ENCODE measurements at places on chromosomes 6 and 20.

- DNase-seq: no peak
Measured at GRCh38 chr6:11425431-11425871, 112.1 kb upstream of the TMEM170B start.

DNA sequence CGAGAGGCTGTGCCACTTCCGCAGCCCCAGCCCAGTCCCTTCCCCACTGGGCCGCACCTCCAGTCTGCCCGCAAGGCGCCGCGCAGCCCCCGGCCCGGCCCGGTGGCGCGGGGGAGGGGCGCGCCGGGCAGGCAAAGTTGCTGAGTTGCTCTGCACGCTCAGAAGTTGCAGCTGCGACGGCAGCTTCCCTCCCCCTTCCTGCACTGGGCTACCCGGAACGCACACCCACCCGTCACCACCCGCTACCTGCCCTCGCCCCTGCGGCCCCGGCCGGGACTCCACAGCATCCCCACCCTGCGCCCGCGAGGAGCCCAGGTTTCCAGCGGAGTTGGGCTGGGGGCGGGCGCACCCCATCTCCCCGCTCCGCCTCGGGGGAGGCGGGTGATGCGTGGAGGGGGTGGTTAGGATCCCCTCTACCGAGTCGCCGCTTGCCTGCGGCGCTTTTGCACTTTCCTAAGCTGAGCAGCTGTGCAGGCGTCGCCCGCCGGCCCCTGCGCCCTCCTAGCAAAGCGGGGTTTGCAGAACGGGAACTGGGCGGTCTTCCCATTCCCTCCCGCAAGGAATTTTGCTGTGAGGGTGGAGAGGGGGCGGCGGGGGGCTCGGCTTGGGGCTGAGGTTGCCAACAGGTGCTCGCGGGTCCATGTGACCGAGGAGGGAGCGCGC is 55.9 kb upstream of the RREB1 start:
- peak; percentile 25 for DNase-seq

GRCh38 chr6:28980137-28980851 is 24.8 kb downstream of the ZNF311 start:
- no peak for DNase-seq

- no peak for DNase-seq
Measured at GRCh38 chr6:20931093-20931492, 396.8 kb downstream of the CDKAL1 start.

- no peak for DNase-seq
Measured at GRCh38 chr20:62557462-62557861, 81.7 kb upstream of the GATA5 start.

DNA sequence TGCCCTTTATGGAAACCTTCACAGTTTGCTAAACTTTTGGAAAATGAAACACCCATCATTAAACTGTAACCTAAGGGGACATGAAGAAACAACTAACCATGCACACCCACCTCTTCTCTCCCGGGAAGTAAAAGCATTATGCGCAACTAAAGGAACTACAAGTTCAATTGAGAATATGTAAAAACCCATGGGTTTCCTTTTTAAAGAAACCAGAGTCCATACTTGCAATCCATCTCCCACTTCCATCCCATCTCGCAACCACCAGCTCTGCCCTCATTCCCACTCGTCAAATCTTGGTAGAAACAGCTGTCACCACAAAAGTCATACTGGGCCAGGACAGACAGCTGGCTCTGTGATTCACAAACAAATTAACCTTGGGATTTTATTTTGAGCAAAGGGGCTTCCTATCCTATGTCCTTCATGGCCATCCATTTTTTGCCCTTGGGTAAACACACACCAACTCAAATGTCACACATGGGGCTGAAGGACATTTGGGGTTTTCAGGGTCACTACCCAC is 81.5 kb downstream of the HAO1 start:
- DNase-seq: no peak

DNA sequence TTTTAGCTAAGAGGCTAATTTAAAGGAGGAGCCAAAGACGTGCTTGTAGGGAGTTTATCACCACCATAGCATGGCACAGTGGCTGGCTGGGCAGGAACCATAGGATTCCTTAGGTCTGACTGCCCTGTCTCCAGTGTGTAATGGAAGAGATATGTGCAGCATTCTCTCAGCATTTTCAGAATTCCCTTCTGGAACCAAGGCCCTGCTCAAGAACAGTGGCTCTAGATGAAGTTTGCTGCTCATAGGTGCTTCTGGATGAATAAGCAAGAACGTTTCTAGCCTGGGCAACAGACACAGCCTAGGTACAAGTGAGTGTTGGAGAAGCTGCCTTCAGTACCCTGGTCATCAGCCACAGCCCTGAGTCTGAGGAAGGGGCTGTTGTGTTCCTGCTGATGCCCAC is 69.1 kb downstream of the LCA5 start:
- no peak for DNase-seq

DNA sequence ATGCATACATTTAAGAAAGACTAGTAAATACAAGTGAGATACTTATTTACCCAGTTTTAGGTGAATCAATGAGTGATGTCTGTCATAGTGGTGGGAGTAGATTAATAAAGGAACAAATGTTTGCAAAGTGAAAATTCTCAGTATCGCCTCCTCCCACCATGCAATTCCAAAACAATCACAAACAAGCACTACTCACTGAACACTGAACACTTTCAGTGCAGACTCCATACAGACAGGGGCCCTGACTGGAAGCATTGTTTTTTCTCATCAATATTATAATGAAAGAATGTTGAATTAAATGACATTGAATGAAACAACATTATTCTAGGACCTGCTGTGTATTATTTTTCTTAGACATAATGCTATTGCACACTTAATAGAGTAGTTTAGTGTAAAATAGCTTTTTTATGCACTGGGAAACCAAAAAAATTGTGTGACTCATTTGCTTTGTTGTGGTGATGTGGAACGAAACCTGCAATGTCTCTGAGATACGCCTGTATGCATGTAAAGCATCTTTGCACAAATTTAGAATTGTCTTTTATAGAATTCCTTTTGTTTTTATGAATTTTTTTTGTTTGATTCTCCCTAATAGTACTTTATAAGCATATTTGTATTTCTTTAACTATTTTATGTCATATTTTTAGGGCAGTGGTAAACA is 317.5 kb downstream of the UTRN start:
- no peak for DNase-seq

DNA sequence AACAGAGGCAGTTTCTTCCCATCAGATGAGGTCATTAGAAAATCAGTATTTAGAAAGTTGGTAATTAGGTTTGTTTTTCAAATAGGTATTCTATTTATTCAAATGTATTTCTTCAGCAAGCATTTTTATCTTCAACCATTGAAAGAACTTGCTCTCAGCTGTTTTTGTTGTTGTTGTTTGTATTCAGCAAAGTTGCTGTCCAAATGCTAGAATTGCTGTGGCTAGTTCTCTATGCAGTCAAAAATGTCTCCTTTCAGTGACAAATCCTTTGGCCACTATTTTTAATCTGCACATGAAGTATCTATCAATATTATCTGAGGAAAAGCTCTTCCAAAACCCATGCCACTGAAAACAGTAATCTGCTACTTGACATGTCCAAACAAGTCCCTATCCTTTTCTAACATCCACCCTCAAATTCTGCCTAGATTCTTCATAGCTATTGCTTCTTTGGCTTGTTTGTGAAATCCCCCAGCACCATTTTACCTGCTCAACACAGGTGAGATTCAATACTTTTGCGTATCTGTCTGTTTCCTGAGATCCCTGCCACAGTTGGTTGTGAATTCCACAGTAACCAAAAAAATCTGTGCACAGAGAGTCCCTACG is 1005.4 kb downstream of the GRIK2 start:
- DNase-seq: no peak

DNA sequence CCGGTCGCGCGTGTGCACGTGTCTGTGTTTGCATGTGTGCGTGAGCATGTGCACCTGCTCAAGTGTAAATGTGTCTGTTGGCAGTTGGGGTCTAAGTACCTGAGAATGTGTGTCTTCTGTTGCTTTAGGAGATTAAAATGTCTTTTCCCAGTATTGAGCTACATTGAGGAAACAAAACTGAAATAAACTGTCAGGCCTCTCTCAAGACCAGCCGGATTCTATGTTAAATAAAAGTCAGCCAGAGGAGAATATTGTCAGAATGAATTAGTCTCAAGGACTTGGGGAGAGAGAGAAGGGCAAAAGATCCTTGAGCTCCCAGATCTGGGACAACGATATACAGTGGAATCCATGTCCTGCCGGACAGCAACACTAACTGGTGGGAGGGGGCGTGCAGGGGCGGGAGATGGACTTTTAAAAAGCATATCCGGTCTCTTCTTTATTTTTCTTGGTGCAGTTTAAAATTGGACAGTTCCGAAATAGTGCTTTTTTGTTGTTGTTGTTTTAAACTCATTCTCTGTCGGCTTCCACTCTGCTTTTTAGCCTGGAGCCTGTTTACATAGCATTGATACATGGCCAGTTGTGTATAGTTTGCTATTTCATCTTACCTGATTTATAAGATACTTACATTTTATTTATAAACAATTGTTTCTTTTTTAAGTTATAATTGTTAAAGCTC is 3.3 kb upstream of the TBX18 start:
- DNase-seq: no peak

- DNase-seq: no peak
Measured at GRCh38 chr6:87366072-87366827, 21.6 kb downstream of the C6orf163 start.

DNA sequence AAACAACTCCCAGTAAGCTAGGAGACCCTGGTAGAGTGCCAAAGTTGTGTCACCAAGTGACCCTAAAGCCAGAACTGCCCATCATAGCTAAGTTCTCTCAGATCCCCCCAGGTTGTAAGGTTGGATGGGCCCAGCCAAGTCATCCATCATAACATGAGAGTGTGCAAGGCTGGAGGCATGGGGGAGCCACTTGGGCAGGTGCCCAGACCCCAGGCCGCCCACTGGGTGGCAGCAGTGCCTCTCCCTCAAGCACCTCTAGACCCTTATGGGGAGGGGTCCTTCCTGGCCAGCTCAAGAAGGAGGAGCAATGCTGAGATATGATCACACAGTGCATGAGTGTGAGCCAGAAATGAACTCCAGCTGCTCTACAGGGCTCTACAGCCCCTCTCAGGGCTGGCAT is 154.5 kb downstream of the MYLK4 start:
- DNase-seq: no peak

- DNase-seq: no peak
Measured at GRCh38 chr6:39753725-39754045, 28.5 kb upstream of the KIF6 start.

DNA sequence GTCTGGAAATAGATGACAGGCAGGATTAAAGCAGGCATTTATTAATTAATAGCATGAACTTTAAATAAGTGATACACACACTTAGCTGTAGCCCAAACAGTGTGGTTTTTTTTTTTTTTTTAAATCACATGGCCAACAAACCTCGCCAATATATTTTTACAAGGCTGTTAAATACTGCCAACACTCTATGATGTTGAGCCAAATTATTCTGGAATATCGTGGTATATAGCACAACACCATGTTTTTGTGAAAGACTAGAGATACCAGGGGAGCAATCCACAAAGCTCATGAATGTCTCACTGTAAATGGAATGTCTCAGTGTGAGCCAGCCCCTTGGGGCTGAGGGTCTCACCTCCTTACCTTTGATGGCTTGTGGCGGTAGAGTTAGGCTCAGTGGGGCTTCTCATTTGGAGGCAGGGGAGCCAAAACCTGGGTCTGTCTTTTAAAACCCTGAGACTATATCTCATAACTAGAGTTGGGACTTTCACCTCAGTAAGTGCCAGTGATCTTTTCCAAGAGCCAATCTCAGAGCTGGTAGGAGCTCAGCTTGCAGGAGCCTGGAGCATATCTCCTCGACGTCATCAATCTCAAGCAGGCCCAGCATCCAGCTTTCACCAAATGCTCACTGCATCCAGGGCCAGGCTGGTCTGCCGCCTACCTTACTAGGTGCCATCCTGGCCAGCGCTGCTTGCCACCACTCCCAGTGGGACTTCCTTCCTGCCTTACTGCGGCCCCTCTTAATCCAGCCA is 78.5 kb upstream of the FAM184A start:
- no peak for DNase-seq

- DNase-seq: no peak
Measured at GRCh38 chr6:168660400-168660945, 219.5 kb downstream of the SMOC2 start.

GRCh38 chr6:17042422-17043147 is 59.3 kb upstream of the STMND1 start:
- no peak for DNase-seq

DNA sequence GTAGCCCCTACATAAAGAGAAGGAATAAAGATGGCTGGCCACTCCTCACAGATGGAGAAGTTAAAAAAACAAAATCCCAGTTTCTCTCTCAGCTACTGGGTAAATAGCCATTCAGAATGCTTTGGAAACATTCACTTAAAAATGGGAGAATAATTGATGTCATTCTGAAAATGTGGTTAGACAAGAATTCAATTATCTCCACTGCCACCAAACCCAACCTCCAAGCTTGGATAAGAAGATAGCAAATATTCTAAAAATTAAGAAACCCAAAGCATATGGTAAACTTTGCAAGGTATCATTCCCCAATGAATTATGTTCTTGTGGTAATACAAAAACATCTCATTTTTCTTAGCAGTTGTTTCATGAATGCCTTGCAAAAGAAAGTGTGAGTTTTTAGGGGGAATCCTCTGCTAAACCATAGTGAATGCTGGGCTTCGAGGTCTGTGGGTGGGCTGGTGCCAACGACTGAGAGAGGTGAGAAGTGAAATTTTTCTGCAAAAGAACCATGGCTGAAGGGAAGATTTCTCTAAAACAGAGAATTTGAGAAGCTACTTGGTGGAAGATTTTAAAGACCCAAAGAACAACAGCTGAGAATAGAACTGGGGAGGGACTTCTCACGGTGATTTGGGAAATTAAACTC is 497.9 kb upstream of the JARID2 start:
- DNase-seq: no peak

DNA sequence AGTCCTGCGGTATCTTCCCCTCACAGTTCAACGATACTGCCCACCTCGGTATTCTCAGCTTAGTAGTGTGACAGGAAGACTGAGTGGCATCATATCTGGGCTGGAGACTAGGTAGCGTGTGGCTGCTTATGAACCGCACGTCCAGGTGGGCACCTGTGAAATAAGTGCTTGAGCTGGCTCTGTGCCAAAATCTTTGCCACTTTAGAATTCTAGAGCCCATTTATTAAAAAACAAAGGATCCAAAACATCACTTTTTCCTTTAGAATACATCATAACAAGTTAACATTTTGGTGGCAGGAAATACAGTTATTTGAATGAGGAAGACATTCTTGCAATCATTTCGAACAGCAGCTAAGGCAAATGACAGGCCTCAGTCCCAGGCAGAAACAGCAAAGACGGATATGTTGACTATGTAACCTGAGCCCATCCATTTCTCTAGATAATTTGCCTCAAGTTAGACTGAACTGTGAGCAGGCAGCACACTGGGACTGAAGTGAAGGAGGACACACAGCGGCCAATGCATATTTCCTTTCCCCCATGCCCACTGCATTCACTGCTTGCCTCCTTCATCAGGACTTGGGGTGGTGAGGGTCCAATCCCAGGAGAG is 136.6 kb downstream of the GMDS start:
- no peak for DNase-seq

- DNase-seq: no peak
Measured at GRCh38 chr6:23446469-23446967, 679.5 kb upstream of the NRSN1 start.

GRCh38 chr20:9218531-9218961 is 149.7 kb downstream of the PLCB4 start:
- no peak for DNase-seq

GRCh38 chr20:11544029-11544678 is 373.5 kb upstream of the BTBD3 start:
- no peak for DNase-seq
